Ecto neural progenitor cell (in vitro differentiated cells): ENCODE measurements at places on chromosomes 6 and 20.

GRCh38 chr6:158028876-158029275, 47.2 kb downstream of the SYNJ2 start:
- DNase-seq = no peak

DNA sequence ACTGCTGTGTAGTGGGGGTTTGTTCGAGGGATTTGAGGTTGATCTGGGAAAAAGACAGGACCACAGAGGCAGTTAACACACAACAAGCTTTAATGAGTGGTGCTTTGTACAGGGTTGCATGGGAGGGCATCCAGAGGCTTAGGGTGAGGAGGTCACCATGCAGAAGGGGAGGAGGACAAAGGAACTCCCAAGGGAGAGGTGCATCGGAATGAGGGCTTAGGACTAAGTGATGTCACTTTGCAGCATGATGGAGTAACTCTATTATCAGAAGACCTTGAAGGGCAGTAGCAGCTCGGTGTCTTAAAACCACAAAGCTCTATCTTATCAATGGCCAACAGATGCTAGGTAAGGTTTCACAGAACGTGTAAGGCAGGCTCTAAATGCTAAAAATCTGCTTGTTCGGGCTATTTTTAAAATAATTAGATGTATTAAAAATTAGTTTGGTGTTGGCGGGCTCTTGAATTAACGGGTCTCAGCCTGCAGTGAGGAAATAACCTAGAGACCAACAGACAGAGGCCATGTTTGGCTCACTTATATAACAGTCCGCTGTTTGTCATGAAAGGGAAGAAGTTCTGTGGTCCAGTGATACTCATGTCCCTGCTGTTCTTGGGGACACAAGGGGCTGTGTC, 37.9 kb downstream of the MAN1A1 start:
- DNase-seq = no peak

DNA sequence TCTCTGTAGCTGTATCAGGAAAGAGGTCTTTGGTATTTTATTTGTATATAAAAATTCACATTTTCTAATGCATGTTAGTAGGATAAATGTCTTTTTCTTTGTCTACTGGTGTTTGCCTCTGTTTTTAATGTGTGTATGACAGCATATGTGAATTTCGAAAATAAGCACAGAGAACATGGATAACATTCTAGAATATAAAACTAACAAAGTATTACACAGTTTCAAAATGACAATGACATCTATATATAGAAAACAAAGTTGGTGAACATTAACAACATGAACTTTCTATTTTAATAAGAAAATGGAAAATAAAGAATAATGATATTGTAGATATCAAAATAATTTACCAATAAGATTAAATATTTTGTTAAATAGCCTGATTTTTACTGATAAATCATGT, 608.0 kb downstream of the COL12A1 start:
- DNase-seq = no peak

- no peak for DNase-seq
These were observed 133.7 kb downstream of the PXDC1 start for GRCh38 chr6:3617681-3618311.

DNA sequence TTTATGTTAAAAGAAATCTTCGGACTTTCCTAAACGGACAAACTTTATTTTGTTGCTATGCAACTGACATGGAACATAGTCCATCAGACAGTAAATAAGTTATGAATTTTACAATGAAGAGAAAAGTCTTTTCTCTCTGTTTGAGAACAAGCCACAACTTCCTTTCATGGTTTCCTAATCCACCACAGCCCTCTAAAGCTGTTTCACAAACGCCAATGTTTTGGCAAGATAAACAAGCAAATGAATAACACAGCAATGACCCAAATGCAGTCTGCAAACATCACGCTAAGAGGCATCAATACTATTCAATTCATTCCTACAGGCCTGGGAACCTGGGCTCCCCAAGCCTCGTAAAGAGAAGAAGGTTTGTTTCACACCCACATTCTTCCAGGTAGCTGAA, 60.4 kb downstream of the HAO1 start:
- no peak for DNase-seq
